ENCODE measurements at places on chromosomes 5 and 9.

DNA sequence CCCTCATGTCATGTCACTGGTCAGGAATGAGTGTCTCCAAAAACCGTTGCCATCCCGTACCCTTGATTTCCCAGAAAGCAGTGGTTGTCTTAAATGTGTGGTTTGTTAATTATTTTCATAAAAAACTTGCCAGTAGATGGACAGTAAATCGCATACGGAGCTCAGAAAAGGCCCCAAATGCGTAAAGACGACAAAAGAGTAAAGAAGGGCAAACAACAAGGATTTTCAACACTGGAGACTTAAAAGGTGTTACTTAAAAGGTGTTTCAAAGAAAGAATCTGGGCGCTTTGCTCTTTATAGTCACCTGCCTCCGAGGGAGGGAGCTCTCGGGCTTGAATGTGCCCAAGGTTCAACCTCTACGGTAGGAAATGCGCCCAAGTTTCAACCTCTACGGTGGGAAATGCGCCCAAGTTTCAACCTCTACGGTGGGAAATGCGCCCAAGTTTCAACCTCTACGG is 734 bp downstream of the KIF27 start:
- DNase-seq = peak; percentile 54

DNA sequence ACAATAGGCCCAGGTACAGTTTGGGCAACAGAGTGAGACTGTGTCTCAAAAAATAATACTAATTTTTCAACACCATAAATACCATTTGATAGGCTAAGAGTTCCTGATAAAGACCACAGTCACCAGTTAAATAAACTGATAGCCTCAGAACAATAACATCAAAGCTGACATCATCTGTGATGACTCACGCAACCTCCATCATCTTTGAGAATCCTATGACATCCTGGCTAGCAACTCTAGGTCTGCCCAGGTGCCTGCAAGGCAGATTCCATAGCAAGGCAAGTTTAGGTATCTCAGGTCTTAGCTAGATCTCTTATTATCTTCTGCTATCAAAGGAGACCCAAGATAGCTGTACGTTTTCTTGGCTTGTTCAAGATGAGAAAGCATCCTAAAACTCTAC is 30.5 kb upstream of the UBAP2 start:
- DNase-seq = peak; percentile 21

DNA sequence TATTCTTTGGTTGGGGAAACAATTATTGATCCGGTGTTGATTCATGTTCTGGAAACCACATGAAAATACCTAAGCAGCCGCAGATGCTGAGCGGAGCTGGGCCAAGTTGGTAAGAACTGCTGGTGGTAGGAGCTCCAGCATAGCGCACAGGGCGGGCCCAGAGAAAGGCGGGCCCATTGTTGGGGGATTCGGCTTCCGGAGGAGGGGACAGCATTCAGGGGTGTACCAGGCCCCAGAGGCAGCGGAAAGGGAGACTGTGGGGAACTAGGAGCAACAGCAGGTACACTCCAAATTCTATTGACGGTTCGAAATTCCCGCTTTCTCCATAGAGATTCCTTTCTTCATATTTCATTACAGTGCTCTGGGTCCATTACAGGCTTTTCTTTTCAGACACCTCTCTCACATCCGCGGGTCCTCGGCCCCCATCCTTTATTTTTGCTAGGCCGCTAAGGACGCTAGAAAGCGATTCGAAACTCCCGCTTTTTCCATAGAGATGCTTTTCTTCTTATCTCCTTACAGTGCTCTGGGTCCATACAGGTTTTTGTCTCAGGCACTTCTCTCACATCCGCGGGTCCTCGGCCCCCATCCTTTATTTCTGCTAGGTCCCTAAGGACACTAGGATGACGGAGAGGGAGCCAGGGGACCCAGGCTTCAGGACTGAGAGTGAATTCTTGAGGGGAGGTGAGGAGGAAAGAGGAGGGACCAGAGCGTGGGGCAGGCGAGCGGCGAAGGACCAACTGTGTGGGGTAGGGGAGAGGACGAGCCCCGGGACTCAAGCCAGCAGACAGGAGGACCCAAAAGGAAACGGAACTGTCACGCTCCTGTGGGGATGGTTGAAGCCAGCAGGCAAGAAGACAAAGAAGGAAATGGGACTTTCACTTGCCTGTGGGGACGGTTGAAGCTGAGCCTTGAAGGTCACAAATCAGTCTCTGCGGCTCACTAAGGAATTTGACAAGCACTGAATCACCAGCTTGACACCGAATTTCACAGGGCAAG is at the start of gene CCDC152:
CCDC152 (plus strand) TSS at position 213 of the 996 bp plus-strand sequence. CDS start 2,304 bp downstream, outside the sequence.
- no peak for DNase-seq

DNA sequence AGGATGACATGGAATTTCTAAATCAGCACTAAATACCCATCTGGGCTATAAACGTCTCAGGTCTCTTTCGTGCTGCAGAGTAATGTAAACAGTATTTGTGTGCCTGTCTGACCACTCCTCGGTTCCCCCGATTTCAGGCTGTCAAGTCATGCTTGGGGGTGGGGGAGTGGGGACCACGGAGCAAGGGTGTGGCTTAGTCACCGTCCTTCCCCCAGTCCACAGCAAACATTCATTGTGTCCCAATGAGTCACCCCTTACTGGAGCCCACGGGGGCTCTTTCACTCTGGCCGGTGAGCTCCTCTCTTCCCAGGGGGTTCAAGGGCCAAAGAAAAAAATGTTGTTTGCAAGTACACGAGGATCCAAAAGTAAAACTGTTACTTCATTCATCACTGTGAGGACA is 72.4 kb upstream of the ICE1 start:
- no peak for DNase-seq

DNA sequence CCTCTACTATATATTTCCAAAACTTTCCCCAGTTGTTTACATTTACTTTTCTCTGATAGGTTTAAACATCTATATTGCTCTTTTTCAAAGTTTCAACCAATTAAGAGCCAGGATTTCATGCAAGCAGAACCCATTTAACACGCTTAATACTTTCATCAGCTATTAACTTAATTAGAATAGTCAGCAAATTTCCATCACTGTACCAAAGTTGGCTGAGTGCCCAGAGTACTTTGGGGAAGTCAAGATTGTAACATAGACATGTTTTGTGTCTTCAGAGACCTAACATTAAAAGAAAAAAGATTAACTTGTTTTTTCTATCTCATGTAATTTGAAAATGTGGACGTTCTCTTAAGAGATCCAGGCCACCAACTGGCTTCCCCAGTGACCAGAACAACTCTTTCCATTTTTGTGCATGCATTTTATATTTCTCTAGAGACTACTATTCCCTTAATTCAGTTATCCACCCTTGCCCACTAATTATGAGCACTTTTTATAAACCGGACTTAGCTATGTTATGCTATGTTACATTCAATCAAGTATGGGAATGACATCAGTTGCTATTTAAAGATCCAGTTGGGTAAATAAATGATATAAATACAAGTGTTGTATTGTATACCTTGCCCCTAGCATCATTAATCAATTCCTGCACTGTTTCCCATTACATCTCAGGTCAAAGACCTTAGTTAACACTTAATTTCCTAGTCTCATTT is 478.1 kb upstream of the NMUR2 start:
- DNase-seq = no peak

- no peak for DNase-seq
Measured at GRCh38 chr5:52376592-52376991, 411.1 kb upstream of the ITGA1 start.

DNA sequence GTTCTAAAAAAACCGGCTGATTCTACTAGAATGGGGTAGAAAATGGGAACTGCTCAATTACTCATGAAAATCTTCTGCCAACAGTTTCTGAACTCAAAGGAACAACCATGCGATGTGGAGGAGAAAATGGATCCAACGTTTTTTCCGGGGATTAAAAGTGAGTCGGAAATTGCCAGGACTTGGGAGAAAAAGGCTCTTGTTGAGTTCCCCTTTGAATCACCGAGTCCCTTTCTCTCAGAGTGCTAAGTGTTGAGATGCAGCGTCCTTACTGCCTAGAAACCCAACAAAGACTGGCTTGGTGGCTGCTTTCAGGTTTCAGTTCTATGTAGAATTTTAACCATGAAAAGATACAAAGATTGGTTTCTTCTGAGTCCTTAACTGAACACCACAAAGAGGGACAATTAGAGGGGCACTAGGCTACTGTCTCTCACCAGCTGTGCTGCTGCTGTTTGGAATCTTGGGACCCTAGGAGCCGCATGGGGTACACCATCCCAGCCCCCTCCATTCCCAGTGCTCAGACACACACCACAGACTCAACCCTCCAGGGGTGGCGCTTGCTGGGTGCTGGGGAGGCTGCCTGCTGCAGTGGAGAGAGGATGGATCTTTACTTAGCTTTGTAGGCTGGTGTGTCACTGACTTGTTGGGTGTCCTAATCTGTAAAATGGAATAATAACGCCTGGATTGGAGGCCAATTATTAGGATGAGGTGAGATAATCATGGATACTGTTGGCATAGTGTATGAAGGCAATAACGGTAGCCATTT is 21.5 kb upstream of the NEUROG1 start:
- no peak for DNase-seq

DNA sequence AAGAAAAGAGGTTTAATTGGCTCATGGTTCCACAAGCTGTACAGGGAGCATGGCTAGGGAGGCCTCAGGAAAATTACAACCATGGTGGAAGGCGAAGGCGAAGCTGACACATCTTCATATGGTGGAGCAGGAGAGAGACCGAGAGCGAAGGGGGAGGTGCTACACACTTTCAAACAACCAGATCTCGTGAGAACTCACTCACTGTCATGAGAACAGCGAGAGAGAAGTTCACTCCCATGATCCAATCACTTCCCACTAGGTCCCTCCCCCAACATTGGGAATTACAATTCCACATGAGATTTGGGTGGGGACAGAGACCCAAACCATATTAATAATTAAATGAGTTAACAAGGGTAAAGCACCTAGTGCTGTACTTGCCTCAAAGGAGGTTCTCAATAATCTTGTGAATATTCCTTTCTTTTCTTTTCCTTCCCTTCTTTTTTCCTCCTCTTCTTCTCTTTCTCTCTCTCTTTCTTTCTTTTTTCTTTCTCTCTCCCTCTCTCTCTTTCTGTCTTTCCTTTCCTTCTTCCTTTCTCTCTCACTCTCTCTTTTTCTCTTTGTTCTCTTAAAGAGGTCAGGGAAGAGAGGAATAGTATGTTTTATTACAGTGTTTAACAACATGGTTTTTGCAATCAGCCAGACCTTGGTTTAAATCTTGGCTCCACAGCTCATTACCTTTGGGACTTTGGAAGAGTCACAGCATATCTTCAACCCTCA is 29.0 kb downstream of the TNFSF15 start:
- DNase-seq = no peak

Data from LoVo (cell line).